ENCODE measurements at places on chromosomes 5 and 9.

GRCh38 chr9:98894171-98894570 is 49.5 kb upstream of the COL15A1 start:
- no peak for DNase-seq

GRCh38 chr5:64811050-64811640 is 42.4 kb downstream of the CWC27 start:
- peak; percentile 75 for DNase-seq

DNA sequence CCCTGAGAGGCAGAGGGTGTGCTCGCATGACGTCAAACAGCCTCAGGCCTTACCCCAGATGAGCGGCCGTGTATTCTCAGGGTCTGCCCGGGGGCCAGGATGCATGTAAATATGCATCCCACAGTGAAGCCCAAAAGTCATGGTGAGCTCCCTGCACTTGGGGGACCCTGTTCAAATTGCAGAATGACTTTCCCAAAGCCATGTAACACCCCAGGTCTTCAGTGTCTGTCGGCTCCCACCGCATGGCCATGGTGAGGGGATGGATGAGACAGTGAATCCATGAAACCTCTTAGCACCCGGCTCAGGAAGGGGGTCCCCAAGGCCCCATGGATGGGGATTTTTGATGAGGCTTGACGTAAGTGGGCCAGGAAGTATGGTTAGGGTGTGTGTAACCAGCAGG is 9.3 kb upstream of the COL5A1 start:
- DNase-seq: no peak

DNA sequence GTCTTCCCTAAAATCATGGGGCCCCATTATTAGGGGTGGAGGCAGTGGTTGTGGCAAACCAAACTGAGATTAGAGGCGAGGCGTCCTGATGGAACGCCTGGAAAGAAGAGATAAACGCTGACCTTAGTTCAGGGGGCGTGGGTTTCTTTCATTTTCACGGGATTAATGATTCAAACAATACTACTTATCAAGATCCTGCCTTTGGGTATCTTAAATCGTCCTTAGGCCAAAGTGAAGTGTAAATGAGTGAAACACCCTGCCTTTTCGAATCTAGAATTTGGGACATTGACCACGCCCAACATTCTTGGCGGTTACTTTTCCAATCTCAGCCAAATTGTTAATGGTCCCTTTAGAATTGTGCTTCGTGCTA is 1.0 kb upstream of the UBTD2 start:
- no peak for DNase-seq

GRCh38 chr9:127846443-127847177 is 7.8 kb downstream of the ENG start:
- no peak for DNase-seq

GRCh38 chr5:140261403-140262171 is 41.3 kb downstream of the PFDN1 start:
- DNase-seq: peak; percentile 43

GRCh38 chr9:81239388-81239787 is 450.0 kb downstream of the TLE1 start:
- DNase-seq: no peak

- DNase-seq: no peak
Measured at GRCh38 chr5:43075319-43076293, 35.5 kb upstream of the ANXA2R start.

GRCh38 chr5:5313101-5313635 is 109.3 kb upstream of the ICE1 start:
- no peak for DNase-seq

DNA sequence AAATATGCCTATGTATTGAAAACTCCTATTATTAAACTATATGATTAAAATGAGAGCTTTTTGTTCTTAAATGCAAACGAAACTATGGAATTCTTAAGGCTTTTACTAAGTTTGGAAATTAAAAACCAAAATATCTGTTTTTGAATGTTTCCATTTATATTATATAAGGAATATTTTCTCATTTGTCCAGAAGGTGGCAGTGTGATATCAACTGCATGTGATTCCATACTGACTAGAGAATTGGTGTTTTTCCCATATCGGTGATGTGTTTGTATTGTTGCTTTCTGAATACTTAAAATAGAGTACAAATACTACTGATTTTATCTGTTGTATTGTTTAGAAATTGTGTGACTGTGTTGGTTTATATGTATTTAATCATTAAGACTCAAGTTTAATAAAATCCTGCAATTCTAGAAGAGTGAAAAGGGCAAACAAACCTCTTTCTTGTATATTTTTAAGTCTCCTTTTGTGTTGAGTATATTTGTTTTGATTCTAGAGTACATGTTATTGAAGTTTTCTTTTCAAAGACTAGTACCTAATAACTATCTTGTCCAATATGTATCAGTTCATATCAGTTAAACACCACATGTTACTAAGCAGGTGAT is 320.8 kb downstream of the CCDC171 start:
- DNase-seq: peak; percentile 53

DNA sequence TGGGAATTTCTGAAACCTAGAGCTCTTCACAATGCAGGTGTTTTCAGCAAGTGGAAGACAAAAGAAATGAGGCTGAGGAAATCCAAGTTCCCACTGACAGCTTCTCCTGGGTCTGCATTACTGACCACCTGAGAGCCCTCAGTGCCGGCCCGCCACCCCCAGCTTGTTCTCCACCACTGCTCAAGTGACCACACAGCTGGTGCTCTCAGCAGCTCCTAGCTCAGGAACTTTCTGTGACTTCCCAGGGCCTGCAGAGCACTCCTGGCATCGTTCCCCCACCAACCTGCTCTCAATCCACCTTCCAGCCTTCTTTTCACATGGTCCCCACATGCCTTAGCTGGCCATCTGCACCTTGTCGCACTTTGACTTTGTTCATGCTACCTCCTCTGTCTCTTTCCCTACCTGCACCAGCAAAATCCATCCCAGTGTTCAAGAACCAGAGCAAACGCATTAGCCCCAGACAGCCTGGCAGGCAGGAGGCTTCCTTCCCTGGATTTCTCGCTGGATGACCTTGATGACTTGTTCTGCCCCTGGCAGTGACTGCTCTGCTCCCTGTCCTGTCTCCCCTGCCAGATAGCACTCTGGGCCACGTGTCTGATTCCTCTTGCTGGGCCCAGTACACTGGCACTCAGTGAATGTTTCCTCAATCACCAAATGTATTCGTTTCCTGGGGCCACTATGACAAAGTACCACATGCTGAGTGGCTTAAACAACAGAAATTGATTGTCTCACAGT is 35.1 kb upstream of the NANS start:
- no peak for DNase-seq

GRCh38 chr9:131667576-131667975 is 72.3 kb downstream of the RAPGEF1 start:
- no peak for DNase-seq

DNA sequence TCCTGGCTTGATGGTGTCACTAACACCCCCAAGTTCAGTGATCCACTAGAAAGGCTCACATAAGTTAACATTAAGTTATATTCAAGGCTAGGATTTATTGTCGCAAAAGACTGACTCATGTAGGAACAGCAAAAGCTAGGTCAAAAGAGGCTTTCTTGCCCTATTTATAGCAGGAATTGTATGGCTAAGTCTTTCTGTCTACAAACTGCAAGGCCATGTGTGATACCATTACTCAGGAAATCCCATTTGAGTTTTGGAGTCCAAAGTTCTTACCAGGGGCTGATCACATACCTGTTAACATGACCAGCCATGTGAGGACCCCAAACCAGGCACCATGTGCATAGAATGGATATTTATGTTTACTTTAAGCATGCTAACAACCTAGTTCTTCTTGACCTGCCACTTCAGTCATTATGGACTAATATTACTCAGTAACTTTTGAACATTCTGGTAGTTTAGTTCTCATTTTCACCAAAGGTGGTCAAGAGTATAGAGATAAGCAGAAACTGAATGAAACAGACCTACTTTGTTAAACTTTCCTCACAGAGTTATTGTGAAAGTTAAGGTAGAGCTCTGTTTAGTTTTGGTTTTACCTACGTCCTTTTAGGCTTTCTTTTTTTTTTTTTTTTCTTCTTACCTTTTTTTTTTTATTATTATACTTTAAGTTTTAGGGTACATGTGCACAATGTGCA is 281.1 kb downstream of the FER start:
- no peak for DNase-seq

- DNase-seq: no peak
Measured at GRCh38 chr9:92499701-92500100, 17.4 kb upstream of the ASPN start.

GRCh38 chr9:88143957-88144625 is 5.8 kb upstream of the SPATA31C2 start:
- no peak for DNase-seq
